Suprapubic skin (tissue), 4 donors: ENCODE measurements at places on chromosomes 2 and 18. TPM values are rescaled to one million over a fixed set of nuclear protein-coding genes. Genes with fewer than 3 reads are reported as not detected.

- H3K4me3 ChIP-seq: no peak overlapping the region
- H3K27me3 ChIP-seq: no peaks in the 10 kb centered on the region
- H3K27ac ChIP-seq: no peak overlapping the region
These were observed 113.6 kb downstream of the ETAA1 start for GRCh38 chr2:67510745-67511144.

GRCh38 chr2:148952621-148953020 is 77.6 kb downstream of the KIF5C start:
- no peaks in the 10 kb centered on the region for H3K4me1 ChIP-seq
- no peak for DNase-seq
- H3K36me3 ChIP-seq: no peaks in the 10 kb centered on the region

DNA sequence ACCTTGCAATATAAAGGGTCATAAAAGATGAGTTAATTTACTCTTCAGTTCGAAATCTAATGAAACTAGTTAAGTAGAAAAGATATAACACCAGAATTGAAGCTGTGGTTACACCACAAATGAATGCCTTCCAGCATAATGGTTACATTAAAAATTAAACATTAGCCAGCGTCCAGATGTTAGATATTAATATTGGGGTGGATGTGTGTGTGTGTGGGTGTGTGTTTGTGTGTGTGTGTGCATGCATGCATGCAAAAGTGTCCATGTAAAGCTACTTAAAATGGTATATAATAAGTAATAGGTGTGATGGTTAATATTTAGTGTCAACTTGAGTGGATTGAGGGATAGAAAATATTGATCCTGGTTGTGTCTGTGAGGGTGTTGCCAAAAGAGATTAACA is 170.4 kb upstream of the FN1 start:
- no peak for DNase-seq
- H3K27ac ChIP-seq: no peak overlapping the region
- no peaks in the 10 kb centered on the region for H3K4me1 ChIP-seq
- no peak overlapping the region for H3K4me3 ChIP-seq
- H3K36me3 ChIP-seq: no peaks in the 10 kb centered on the region
- H3K27me3 ChIP-seq: no peaks in the 10 kb centered on the region

CRYGB gene
- total RNA-seq: not detected

TSPYL6 gene
- not detected for total RNA-seq

CPLX4 gene
- total RNA-seq: not detected

STARD6 gene
- not detected for total RNA-seq
